AG10803 (cell line): ENCODE measurements at places on chromosomes 13 and 19.

- DNase-seq = no peak
Observed at GRCh38 chr19:2190848-2191455, 27.2 kb downstream of the DOT1L start.

GRCh38 chr19:37899966-37900365 is 6.4 kb downstream of the WDR87 start:
- no peak for DNase-seq

GRCh38 chr13:87042946-87043345 is 628.2 kb upstream of the SLITRK5 start:
- no peak for DNase-seq

GRCh38 chr19:33595783-33596182 is 26.0 kb upstream of the CHST8 start:
- DNase-seq = no peak

GRCh38 chr13:88862095-88862620 is 1191.0 kb downstream of the SLITRK5 start:
- no peak for DNase-seq

GRCh38 chr19:2740314-2740656 is 468 bp upstream of the SLC39A3 start:
- DNase-seq = no peak

DNA sequence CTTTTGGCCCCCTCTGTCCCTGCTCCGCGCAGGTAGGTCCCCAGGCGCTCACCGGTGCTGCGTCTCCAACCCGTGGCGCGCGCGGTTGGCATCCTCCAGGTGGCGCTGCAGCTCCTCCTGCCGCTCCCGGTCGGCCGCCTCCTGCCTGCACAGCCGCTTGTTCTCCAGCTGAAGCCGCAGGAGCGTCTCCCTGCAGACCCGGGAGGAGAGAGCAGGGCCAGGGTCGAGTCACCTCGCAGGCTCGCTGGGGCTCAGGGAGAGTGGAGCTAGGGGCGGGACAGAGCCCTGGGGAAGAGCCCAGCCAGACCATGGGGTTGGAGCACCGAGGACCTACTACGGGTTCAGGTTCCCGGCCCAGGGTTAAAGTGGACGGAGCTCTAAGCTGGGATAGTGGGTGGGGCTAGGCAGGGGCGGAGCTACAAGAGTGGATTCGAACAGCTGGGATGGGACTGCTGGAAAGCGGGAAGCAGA is 9.3 kb downstream of the HOOK2 start:
- DNase-seq = peak; percentile 63

DNA sequence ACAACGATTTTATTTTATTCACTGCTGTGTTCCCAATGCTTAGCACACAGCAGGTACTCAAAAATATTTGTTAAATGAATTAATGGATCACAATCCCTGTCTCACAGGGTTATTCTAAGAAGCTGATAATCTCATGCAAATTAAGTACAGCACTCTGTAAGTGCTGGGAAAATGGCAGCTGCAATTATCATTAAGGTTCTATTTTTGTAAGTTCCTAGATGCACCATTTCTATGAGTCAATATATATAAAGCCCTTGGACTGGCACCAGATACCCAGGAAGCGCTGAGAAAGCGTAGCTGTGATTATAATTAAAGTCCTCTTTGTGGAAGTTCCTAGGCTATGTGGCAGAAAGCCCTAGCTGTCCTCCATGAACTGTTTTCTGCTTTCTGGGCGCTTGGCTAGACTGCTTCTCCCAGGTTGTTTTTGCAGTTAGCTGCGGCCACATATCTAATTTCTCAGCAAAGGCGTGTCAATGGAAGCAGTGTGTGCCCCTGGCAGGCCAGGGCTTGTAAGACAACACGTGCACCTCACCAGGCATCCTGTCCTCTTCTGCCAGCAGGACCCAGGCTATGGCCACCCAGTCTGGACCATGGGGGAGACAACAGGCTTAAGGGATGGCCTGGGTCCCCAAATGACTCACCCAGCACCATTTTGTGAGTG is 5.2 kb upstream of the SRRM5 start:
- DNase-seq = no peak

GRCh38 chr13:82634946-82635345 is 1247.3 kb downstream of the SLITRK1 start:
- DNase-seq = no peak

DNA sequence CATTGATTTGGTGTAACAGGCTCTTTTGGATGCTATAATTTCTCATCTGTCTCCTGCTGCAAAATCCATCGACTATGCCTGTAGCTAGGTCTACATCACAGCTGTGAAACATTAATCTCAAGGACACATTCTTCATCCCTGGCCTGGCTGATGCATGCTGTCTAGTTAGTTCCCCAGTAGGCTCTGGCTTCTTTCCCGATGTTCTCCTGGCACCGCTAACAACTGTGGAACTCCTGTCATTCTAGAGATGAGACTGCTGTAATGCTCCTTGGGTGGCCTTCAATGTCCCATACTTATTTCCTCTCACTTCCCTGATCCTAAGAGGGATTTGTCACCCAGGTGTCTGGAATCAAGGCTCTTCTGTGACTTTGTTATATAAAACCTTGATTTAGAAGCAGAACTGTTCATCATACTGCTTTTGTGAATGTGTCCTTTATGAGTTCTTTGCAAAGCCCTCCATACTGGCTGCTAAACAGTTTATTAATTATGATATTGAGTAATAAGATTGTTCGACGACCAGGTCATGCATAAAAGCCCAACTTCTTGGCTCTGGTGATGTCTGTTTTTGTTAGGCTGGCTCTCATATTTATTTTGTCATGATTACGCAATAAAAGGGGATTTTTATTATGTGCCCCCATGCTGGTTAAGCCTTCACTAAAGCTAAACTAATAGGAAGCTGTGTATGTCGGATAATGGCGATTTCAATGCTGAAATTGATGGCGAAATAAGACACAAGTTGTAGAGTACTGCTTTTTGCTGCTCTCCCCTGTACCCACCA is 227.5 kb downstream of the DCT start:
- DNase-seq = peak; percentile 72

DNA sequence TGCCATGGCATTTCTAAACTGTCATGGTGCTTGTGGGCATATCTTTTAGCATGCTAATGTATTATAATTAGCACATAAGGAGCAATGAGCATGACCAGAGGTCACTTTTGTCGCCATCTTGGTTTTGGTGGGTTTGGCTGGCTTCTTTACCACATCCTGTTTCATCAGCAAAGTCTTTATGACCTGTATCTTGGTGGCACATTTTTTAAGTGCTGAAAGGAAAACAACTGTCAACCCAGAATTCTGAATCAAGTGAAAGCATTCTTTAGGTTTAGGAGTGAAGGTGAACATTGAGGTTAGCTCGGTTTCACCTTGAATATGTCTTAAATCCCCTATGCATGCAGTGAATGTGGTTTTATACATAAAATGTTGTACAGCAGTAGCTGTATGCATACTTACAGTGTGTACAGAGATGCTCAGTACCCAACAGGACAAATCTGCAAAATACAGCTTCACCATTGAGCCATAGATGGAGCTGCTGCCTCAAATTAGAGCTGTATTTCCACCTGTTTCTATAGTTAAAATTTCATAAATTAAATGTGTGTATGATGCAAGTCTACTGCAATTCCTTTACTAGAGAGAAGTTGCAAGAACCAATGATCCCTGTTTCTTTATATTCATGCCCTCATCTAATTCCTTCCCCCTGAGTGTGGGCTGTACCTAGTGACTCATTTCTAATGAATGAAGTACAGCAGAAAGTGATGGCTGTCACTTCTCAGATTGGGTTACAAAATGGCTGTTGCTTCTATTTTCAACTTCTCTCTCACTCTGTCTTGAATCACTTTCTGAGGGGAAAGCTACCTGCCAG is 25.2 kb upstream of the IGSF23 start:
- peak; percentile 94 for DNase-seq

DNA sequence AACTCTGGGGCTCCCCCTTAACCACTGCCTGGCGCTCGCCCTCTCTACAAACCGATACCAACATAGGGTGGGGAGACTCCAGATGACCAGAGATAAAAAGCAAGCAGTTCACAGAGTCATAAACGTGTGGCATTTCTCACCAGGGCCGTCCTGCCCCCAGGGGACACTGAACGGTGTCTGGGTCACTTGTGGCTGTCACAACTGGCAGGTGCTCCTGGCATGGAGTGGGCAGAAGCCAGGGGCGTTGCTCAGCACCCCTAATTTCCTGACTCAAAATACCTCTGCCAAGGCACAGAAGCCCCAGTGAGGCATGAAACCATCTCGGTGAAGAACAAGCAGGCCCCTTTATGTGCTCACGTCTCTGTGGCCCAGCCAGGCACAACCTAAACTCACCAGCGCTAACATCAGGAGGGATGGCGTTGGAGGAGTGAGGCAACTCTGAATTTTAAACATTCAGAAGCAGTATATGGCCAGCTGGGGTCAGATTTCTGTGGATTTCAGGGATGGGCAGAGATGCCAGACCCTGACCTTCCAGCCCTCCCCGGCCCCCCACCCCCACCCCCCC is 1.8 kb downstream of the PIP5K1C start:
- DNase-seq = no peak

DNA sequence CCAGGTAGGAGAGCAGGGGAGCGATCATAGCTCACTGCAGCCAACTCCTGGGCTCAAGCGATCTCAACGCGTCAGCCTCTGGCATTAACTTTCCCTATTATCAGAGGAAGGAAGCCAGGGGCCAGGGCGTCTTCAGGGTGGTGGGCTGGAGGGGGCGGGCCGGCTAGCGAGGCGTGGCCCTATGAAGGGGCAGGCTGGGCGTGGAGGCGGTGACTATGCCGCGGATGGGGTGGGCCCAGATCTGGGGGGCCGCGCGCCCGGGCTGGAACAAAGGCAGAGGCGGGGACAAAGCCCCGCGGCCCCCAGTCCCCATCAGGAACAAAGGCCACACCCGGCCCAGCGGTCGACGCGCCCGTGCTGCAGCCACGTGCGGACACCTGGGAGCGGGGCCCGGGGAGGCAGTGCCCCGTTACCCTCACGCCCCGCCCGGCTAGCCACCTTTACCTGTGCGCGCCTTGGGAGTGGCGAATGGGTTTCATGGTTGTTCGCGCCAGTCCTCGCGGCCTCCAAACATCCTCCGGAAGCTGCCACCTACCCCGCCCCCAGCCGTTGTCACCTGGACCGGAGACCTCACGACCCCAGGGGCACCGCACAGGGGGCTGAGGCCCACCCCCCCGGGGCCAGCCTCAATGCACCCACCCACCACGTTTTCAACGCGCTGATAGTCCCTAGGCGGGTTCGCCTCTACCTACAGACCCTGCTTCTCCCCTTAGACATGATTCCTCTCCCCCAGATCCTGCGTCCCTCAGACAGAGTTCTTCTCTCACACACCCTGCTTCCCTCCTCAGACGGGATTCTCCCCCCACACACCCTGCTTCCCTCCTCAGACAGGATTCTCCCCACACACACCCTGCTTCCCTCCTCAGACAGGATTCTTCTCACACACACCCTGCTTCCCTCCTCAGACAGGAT is 5.4 kb upstream of the TRIM28 start:
- DNase-seq = no peak

GRCh38 chr13:91017031-91017668 is 330.3 kb upstream of the MIR17HG start:
- peak; percentile 12 for DNase-seq

- DNase-seq = no peak
Observed at GRCh38 chr19:40623403-40624251, 22.5 kb downstream of the LTBP4 start.

DNA sequence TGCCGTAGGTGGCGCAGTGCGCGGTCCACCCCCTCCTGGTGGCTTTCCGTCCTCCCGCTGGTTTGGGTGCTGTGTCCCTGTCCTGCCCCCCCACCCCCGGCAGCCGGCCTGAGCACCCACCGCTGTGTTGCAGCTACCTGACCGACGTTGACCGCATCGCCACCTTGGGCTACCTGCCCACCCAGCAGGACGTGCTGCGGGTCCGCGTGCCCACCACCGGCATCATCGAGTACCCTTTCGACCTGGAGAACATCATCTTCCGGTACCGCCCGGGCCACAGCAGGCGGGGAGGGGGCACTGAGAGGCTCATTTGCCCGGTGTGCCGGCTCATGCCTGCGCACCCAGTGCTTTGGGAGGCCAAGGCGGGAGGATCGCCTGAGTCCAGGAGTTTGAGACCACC is 20.6 kb downstream of the GNA11 start:
- no peak for DNase-seq

- peak; percentile 70 for DNase-seq
Observed at GRCh38 chr13:31545616-31546015, 193.7 kb upstream of the RXFP2 start.

- no peak for DNase-seq
Observed at GRCh38 chr13:35469806-35470525, 6.5 kb downstream of the MAB21L1 start.

GRCh38 chr19:30076751-30077670 is 135.0 kb downstream of the URI1 start:
- no peak for DNase-seq

DNA sequence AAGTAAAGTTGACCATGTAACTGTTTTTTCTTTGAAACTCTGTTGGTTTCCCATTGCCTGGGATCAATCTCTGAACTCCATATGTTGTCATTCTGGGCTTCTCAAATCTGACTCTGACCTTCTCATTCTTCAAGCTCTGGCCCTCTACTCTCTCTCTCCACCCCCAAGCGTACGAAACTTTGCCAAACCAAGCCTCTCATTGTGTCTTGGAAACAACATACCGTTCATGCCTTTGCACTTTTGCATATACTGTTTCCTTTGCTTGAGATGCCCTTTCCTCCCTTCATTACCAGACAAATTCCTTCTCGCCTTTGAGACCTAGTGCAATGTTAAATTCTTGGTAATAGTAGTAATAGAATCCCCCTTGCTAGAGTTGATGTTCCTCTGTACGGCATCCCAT is 113.7 kb downstream of the OLFM4 start:
- DNase-seq = peak; percentile 55

- no peak for DNase-seq
Observed at GRCh38 chr13:97631158-97631557, 197.2 kb downstream of the RAP2A start.

GRCh38 chr19:44662691-44663385 is 8.4 kb upstream of the CEACAM19 start:
- DNase-seq = peak; percentile 82

DNA sequence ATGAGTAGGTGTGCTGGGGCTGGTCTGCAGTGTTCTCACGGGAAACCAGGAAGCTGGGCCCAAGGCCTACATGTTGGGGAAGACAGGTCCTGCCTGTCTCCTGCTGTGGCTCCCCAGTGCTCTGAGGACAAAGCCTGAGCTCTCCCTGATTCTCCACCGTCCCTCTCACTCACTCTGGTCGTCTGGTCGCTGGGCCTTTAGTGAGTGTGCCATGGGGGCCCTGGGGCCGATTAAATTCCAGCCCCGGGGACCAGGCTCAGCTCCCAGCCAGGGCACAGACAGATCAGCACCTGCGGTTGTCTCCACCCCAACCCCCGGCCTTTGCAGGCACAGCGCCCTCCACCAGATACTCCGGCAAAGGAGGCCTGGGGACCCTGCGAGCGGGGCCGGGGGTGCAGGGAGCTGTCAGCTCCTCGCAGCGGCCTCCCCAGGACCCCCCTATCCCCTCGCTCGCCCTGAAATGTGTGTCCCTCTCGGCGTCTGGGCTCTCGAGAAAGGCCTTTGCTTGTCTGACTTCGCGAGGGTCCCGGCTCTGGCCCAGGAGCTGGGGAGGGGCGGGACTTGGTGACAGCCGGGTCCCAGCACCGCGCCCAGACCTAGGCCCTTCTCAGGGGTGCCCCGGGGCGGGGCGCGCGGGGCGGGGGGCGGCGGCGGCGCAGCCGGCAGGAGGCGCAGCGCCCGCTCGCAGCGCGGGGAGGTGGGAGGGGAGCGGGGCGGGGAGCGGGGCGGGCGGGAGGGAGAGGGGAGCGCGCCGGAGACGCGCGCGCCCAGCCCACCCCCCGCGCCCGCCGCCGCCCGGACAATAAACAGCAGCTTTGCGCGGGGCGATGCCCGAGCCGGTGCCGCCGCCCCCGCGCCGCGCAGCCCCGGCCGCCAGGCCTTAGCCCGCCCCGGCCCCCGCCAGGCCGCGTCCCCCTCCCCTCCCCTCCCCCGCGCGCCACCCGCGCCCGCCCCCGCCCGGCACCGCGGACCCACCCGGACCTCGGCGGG is at the start of gene PALM:
PALM (plus strand) TSS at position 782 of the 990 bp plus-strand sequence. CDS start 212 bp downstream, outside the sequence.
- DNase-seq = no peak

GRCh38 chr19:756236-756635 is 5.3 kb downstream of the MISP start:
- DNase-seq = peak; percentile 26
